ENCODE measurements at places on chromosomes 1 and 21.

GRCh38 chr1:37752583-37753471 is 12.1 kb downstream of the EPHA10 start:
- peak; percentile 74 for DNase-seq

DNA sequence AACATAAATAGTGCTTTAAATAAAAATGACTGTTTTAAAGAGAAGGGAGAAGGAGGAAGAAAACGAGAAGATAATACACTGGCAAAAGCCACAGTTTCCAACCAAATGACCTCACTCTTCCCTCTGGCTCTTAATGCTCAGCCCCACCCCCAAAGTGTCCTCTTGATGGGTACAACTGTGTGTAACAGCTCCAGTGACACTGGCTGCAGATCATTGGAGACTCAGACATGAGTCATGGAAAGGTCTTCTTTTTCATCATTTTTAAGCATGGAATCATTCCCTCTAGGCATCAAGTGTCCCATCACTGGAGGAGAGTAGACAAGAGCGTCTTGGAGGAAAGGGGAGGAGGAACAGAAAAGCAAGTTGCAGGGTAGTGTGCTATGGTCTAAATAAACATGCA is 333.0 kb downstream of the PAPPA2 start:
- no peak for DNase-seq

DNA sequence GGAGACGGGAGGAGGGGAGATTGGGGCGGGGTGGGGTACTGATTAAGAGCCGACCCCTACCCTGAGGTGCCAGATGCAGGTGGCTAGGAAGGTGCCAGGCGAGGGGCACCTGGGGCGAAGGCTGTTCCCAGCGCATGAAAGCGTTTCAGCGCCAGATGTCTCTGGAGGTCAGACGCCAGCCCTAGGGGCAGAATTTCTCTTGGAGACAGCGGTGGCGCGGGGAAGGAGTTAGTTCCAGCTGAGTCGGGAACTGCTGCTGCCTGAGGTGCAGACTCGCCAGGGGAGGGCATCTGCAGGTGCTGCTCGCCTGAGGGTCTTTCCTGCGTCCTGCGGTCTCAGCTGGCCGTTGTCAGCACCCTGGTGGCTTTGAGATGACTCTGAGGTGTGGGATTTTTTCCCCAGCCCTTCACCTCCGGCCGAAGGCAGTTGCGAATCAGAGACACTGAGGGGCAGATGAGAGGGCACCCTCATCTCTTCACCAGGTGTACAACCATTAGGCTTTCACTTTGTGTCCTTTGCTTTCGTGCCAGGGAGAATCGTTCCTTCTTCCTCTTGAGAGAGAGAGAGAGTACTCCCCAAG is 539 bp downstream of the CGN start:
- no peak for DNase-seq

DNA sequence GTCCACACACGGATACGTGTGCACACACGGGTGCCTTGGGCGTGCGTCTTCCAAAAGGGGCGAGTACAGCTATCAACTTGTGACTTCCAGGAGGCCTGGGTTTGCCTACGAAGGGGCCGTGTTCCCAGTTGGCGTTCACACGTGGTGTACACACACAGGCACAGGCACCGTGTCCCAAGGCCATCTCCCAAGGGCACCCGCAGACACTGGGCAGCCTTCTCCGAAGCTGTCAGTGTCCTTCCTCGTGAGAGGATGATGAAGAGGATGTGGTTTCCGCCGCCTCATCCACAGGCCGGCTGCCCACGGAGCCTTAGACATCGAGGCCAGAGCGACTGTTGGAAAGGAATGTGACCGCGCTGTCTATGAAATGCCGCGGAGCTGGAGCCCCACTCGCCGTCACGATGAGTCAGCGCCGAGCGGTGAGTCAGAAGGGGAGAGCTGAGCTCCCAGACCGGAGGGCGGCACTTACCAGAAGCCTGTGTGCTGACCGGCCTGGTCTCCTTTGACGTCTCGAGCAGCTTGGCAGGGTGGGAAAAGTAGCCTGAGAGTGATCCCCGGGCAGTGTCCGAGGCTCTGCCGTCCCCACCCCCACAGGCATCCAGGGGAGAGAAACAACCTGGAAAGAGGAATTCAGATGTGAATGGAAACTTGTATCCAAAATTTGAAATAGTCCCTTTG is 141.4 kb upstream of the ARHGEF16 start:
- no peak for DNase-seq

DNA sequence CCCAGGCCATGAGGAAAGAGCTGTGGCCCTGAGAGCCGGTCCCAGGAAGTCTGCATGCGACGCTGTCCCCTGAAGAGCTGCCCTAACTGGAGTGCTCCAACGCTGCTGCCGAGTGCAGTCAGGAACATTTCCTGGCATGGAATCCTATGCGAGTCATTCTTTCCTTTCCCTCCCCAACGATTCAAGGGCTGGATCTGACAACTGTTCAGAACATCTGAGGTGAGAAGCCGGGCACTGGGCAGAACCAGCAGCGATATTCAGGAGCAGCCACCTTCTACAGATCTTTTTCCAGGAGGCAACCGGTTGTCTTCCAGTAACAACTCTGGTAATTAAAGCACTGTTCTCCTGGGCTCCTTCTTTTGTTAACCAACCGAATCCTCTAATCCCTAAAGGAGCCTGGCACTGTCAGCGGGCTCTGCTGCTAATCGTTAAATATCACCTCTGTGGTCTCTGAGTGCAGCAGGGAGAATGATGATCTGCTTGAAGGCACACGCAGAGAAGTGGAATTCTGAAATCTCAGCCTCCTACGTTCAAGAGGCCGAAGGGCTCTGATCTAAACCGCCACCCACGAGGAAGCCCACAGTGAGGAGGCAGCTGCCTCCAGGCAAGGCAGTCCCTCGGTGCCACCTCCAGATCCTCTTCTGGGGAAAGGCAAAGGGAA is 55.8 kb downstream of the SLC45A1 start:
- DNase-seq: no peak

DNA sequence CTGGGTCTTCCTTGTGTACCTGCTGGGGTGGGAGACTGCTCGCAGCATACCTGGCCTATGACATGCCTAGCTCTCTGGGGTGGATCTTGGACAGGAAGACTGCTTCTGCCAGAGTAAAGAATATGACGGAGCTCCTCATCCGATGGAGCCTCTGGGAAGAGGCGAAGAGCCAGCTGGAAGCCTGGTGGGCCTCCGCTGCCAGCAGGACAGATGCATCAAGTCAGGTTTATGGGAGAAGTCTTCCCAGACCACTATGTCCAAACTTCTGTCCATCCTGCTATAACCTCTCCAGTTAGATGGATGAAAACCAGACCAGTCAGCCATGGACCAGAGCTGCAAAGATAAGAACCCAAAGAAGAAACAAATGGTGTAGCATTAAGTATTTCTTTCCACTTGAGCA is 27.7 kb upstream of the NGF start:
- DNase-seq: no peak

- DNase-seq: no peak
Observed at GRCh38 chr1:237205400-237206064, 163.5 kb downstream of the RYR2 start.

GRCh38 chr1:201633297-201633696 is 94.4 kb downstream of the NAV1 start:
- DNase-seq: no peak

GRCh38 chr1:117569856-117570255 is 36.0 kb upstream of the TENT5C start:
- no peak for DNase-seq

GRCh38 chr1:1777583-1777899 is 729 bp downstream of the NADK start:
- no peak for DNase-seq

- no peak for DNase-seq
Observed at GRCh38 chr1:240306673-240307072, 215.0 kb downstream of the FMN2 start.

GRCh38 chr1:36463463-36463802 is 751 bp downstream of the MRPS15 start:
- no peak for DNase-seq

DNA sequence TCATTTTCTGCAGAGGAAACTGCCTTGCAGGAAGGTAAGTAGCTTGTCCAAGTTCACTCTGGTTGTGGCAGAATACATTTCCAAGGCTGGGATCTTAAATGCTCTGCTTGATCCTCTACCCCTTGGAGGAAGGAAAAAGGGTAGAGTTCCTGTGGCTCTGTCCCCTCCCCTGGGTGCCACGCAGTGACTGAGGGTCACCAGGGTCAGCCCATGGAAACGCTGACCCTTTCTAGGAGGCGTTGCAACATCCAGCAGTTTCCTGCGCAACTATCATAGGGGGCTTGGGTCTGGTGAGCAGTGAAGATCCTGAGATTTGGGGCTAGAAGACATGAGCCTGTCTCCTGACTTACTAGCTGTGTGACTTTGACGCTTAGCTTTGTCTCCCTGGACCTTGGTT is 29.4 kb upstream of the EPS8L3 start:
- DNase-seq: no peak

DNA sequence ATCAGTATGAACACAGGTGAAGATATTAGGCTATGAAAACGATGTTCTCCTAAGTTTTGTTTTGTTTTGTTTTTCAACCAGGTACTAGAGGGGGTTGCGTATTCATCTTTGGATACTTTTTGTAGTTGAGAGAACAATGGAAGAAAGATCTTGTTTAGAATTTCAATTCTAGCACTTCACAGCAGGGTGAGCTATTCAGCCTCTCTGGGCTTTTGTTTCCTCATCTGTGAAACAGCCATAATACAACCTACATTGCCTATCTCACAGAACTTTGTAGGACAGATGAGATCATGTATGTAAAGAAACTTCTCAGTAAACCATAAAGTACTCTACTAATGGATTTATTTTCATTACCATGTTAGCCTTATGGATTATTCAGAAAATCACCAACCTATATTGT is 199.5 kb downstream of the GPATCH2 start:
- no peak for DNase-seq

DNA sequence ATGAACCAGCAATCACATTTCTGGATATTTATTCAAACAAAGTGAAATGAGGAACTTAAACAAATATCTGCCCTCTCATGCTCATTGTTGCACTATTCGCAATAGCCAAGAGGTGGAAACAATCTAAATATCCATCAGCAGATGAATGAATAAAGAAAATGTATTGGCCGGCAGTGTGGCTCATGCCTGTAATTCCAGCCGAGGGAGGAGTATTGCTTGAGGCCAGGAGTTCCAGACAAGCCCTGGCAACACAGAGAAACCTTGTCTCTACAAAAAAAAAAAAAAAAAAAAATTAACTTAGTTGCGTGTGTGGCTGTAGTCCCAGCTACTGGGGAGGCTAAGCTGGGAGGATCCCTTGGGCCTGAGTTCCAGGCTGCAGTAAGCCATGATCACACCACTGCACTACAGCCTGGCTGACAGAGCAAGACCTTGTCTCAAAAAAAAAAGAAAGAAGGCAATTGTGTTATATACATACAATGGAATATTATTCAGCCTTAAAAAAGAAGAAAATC is 191.4 kb downstream of the AKT3 start:
- no peak for DNase-seq

DNA sequence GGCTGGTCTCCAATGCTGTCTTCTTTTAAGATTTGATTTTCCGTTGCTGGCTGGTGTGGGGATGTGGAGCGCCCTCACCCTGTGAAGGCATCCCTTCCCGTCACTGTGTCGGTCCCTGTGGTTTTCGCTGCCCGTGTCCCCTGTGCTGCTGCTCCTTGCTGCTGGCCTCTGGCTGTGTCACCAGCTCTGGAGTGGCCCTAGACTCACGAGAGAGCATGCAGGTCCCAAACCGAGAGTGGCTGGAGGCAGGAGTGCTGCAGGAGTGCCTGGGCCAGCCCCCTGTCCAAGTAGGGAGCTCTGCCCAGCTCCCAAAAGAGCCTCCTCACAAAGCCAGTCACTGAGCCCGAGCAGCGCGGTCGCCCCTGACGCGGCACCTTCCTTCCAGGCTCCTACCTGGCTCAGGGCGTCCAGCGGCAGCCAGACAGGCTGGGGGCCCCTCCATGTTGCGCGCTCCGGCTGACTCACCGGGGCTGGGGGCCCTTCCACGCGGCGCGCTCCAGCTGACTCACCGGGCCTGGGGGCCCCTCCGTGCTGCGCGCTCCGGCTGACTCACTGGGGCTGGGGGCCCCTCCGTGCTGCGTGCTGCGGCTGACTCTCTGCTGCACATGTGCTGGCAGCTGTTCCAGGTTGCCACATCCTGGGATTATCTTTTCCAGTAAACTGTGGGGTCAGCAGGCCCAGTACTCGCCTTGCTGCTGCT is 106.7 kb upstream of the COL6A1 start:
- DNase-seq: no peak

DNA sequence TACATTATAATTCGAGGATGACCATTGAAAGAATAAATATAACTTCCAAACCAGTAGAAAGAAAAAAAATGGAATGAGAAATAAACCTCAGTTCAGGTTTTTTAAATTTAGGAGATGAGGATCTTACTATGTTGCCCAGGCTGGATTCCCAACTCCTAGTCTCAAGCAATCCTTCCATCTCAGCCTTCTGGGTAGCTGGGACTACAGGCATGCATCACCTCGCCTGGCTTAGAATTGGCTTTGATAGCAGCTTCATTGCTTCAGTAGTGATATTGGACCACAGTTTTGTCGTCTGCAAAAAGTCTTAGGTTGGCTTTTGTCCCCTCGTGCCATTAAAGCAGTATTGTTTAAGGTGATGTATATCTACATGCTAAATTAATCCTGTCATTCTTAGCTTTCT is 2.9 kb downstream of the NASP start:
- no peak for DNase-seq

- DNase-seq: peak; percentile 93
Observed at GRCh38 chr1:53278298-53278725, 40.0 kb upstream of the MAGOH start.

GRCh38 chr21:39125752-39126485 is 57.3 kb downstream of the PSMG1 start:
- DNase-seq: peak; percentile 42

- no peak for DNase-seq
Observed at GRCh38 chr1:212229654-212230053, 55.6 kb upstream of the PPP2R5A start.

DNA sequence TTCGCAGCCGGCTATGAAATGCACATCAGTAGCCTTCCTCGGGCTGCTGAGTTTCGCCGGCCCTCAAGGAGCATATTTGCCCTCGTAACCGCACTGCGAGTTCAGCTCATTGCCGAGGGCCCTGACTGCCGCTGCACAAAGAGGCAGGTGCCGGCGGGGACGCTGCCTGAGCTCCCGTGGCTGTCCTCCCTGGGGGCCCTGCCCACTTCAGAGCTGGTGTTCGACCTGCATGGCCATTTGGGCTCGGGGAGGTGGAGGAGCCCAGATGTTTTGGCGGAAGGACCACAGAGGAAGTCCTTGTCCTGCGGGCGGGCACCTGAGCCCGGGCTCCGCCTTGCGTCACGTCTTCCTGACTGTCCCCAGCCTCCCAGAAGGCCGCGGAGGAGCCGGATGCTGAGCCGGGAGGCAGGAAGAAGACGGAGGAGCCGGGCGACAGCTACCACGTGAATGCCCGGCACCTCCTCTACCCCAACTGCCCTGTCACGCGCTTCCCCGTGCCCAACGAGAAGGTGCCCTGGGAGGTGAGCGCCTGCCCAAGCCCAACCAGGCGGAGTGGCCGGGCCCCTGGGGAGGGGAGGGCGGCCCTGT is 29.9 kb upstream of the LRRC3 start:
- no peak for DNase-seq

DNA sequence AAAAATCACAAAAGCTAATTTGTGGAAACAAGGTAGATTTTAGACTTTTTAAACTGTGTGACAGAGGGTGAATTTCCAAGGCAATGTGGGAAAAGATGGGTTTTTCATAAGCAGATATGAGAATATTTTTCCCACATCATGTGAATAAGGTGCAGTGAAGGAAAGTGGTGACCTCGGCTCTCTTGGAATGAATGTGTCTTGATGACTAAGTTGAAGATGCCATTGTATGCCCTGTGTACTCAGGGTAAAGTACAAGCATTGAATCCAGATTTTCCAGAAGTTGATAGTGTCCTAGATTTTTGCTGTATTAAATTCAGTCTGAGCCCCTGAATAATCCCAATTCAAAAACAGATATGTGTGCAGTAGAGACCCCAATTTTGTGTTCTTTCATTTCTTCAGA is 442.6 kb upstream of the ADGRL2 start:
- no peak for DNase-seq

GRCh38 chr1:59026472-59026948 is 242.7 kb upstream of the JUN start:
- no peak for DNase-seq
